ENCODE measurements at places on chromosomes 13 and 19. TPM values are rescaled to one million over a fixed set of nuclear protein-coding genes. Genes with fewer than 3 reads are reported as not detected.

Gene DEDD2
- total RNA-seq: 29.7 TPM

Gene GJB2
- total RNA-seq: not detected

Gene KLK12
- total RNA-seq: not detected

Gene C5AR1
- total RNA-seq: 0.66 TPM

Gene TEKTIP1
- not detected for total RNA-seq

Gene LGALS14
- not detected for total RNA-seq

All from uterine smooth muscle cell (primary cell).